WERI-Rb-1 (cell line): ENCODE measurements at places on chromosomes 12 and 14.
A peak's percentile ranks its signal among the peaks of the same experiment; 100 is the strongest.

DNA sequence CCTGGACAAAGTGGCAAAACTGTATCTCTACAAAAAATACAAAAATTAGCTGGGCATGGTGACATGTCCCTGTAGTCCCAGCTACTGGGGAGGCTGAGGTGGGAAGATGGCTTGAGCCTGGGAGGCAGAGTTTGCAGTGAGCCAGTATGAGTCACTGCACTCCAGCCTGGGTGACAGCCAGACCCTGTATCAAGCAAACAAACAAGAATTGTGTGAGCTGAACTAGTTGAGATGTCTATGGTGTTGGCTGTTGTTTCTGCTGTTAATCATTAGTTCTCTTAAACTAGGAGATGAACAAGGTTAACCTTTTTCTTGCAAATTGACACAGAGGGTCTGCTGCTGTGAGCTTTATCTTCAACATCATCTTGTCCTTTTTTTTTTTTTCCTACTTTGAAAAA is 23.6 kb downstream of the RASSF3 start:
- DNase-seq: no peak

DNA sequence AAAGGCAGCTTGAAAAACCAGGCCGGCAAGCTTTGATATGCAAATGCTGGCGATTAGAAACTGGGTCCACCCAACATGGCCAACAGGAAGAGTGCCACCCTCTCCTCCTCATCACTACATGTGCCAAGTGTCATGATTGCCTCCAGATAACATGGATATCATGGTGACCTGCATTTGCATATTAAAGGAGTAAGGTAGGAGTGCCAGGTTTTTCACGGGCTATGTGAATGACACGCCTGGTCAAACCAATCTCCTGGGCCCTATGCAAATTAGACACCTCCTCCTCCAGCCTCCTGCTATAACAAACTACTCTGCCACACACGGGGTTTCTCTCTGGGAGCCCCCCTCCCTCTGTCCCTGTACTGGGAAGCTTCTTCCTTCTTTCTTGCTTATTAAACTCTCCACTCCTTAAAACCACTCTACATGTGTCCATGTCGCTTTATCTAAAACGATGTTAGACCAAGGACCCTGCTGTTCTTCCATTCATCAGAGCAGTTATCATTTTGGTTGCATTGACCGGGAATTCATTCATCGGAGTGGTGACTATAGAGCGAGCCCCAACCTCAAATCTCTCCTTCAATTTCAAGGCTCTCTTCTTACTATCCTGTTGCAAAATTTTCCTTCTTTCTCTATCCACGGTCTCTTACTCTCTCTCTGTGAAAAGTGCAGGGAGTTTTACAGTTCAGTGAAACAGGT is 27.5 kb downstream of the APOBEC1 start:
- DNase-seq: no peak

DNA sequence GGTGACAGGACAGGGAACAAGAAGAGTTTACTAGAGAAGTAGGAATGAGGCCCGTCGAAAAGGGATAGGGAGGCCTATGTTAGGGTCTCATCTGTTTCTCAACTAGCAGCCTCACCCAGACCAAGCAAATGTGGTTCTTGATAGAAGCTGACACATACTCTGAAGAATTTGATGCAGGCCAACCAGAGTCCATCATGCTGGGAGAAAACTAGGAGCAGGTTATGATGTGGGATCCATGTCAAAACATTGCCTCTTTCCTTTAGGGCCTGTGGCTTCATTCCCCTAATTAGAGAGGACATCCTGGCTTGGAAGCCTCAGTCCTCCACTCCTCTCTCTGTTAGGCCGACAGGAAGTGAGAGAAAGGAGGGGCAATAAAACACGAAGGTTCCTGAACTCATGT is 122.8 kb downstream of the NTF3 start:
- no peak for DNase-seq

DNA sequence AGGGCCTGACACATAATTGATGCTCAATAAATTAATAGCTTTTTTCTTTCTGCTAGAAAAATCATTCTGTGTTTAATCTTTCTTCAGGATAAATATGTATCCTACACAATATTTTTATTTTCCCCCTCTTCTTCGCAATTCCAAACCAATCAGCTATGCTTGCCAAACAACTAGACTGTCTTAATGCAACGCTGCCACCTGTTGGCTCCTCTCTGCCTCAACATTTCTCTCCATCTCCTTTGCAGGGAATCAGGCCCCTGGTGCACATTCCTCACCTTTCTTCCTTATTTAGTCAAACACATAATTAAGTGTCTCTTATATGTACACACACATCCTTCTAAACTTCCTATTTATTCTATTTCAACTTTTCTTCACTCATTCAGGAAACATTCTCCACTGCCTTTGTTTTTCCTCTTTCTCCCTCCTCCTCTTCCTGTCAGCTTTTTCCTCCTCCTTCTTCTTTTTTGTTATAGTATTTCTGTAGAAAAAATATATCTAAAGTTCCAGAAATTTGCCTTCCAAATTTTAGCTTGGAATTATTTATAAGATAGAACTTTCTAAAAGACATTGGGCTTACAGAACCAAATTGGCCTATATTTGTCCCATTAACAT is 406.0 kb downstream of the PRKD1 start:
- peak; percentile 58 for DNase-seq
